ENCODE measurements at places on chromosomes 12 and 14.

DNA sequence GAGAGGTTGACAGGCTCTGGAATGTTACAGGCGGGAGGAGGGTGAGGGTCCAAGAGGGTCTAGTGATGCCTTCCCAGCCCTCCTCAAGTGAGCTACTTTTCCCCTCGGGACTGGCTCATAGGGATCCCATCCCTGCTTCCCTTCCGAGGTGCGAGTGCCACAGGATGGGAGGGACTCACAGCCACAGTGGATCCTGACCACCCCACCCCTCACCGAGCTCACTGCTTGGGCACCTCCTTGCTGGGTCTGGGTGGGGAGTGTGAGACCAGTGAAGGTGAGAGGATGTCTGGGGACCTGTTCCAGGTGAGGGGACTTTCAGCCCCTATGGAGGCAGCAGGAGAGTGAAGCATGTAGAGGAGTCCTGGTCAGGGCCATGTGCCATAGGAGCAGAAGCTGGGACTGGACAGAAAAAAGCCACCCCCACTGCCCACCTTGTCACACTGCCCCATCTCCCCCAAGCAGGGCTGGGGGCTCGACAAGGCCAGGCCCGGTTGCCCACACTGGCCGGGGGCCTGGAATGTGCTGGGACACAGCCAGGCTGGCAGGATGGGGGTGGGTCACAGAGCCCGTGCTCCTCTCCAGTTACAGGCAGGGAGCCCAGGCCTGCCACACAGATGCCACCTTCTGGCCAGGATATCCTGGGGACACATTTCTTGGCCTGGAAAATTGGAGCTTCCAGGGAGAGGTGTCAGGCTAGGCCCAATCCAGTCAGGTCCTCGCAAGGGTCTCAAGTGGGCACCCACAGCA lies 1.7 kb upstream of the TNS2 start:
- peak; percentile 78 for DNase-seq

DNA sequence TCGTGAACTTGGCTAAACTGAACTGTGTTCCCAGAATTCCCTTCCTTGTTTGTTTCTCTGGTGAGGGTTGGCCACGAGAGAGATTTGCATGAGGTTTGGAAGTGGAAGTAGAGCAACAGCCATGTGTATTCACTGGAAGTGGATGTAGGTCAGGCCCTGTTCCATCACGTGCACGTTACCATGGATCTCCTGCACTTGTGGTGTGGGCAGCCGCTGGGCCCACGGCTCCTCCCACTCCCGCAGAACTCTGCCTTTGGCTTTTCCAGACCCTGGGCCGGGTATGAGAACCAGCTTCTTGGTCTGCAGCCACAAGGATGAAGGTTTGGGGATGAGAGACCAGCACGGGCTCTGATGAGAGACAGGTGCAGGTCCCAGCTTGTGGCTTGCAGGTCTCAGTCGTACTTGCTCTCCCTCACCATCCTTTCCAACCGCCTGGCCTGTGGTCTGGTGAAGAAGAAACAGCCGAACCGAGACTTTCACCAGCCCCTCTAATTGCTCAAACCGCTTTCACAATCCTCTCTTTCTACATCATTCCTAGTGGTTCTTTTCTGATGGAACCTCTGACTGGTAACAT lies 94.9 kb downstream of the DUSP16 start:
- DNase-seq: peak; percentile 73

- DNase-seq: no peak
These were observed 1023.0 kb upstream of the ATXN7L3B start for GRCh38 chr12:73514672-73515071.

GRCh38 chr12:47814539-47815170 lies 5.0 kb downstream of the HDAC7 start:
- no peak for DNase-seq

- DNase-seq: peak; percentile 48
These were observed 115.1 kb upstream of the PCED1B start for GRCh38 chr12:46963977-46964971.

DNA sequence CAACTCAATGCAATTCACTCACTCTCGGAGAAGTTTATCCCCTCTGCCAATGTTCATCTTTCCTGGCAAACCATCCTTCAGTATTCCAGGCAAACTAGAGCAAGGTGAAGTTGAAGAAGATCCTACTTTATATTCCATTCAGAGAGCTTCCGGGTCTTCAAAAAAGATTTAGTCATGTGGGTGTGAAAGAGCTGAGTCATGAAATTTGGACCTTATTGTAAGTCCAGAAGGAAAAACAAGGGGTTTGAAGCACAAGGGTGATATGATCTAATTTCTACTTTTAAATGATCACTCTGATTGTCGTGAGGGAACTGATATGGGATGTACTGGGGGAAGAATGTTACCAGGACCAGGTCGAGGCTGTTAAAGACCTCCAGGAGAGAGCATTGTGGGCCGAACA lies 2.8 kb upstream of the PRH2 start:
- DNase-seq: no peak

- no peak for DNase-seq
These were observed 28.7 kb downstream of the BMAL2 start for GRCh38 chr12:27361372-27361771.

DNA sequence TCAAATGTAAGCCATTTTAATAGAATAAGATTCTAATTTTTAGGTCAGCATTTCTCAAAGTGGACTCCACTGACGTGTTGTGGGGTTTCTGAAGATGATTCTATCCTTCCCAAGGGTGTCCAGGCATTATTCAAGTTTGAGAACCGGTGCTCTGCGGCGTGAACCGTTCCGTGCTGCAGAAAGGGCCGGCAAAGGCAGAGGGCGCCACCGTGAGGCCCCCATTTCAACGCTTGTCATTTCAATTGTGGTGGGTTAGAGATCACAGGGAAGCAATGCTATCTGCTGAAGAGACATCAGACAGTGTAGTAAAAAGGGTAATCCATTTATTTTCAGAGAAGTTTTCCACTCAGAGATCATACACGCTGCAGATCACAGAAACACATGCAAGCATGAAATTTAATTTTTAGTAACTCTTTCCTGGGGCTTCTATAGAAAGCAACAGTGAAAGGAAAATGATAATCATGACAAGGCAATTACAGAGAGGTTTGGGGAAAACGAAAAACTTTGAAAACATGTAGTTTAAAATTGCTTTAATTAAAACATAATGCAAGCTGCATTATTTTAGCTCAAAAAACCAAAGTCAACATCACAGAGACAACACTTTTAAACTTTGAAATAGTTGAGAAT lies 201.7 kb downstream of the EXOC5 start:
- peak; percentile 37 for DNase-seq

DNA sequence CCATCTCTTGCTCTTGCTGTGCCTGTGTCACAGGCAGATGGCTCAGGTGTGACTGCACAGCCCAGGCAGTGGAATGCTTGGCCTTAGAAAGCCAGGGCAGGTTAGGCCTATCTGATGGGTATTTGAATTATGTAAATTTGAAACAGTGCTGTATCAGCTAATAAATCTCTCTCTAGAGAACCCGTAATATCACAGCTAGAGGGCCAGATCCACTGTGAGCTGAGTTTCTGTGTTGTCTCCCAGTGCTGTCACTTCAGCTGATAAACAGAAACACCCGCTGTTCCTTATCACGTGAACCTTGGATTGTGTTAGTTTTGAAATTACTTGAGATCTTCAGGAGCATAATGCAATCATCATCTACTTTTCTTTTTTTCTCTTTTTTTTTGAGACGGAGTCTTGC lies 21.5 kb upstream of the ALDH2 start:
- no peak for DNase-seq

GRCh38 chr12:10851243-10851858 lies 2.1 kb upstream of the PRR4 start:
- DNase-seq: no peak

- no peak for DNase-seq
These were observed 9.4 kb downstream of the CFAP251 start for GRCh38 chr12:121927813-121928212.

DNA sequence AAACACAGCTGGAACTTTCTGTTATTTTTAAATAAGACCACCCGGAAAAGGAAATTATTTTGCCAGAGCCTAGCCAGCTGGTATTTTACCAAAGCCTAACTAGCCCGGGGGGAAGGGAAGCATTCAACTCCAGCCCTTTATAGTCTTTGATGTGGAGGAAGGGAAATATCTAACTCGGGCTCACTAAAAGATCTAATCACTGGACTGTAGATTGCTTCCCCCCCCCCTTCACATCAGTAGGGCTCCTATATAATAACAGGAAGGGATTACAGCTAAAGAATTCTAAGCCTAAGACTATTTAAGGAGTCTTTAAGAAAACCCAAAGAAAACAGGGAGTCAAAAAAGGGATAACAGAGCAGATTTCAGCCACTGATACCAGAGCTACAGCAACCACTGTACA lies 431.1 kb downstream of the KCNH5 start:
- no peak for DNase-seq

GRCh38 chr12:18383203-18383602 lies 121.9 kb downstream of the PIK3C2G start:
- no peak for DNase-seq

DNA sequence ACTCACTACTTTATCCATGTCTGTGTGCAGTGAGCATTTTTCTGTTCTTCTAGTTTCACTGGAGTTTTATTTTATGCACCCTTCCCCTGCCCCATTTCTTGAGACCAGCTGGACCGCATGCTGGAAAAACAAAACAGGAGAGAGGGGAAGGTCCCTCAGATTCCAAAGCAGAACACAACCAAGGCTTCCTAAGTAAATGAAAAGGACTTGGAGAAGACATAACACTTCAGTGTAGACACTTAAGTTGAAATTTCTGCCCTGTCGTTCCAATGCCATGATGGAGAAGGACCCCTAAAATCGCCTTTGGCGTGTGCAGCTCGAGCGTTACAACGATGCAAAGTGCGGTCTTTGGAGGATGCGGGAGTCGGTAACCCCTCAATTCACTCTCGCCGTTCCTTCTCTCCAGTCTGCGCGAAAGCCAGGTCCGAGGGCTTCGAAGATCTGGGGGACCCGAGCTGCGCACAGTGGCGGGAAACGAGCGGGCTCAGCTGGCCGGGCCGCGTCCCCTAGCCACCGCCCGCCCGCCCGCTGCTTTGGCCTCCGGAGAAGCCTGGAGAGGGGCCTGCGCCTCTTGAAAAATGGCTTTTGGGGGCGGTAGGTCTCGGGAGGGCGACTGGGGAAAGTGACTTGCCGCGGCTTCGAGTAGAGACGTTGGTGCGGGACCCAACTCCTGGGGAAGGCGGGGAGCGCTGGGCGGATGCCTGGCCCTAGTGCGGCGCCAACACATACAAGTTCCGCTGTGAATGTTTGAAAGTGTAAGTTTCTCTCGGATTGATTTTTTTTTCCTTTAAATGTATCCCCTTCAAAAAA lies 11.2 kb upstream of the HOXC13 start:
- no peak for DNase-seq

DNA sequence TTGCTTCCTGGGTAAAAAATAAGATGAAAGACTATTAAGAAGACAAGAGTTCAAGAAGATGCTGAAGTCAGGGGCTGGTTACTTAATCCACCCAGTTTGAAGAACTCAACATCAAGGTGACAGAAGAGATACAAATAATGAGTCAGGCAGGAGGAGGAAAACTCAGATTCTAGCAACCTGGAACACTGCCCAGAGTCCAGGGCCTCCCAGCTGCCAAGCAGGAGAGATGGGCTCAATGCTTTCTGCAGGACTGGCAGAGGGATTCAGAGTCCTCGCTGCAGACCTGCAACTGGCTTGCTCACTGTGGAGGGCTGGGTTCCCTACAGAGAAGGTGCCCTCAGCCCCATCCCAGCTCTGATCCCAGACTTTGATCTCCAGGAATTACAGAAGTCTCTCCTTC lies 28.6 kb upstream of the CEBPE start:
- no peak for DNase-seq

DNA sequence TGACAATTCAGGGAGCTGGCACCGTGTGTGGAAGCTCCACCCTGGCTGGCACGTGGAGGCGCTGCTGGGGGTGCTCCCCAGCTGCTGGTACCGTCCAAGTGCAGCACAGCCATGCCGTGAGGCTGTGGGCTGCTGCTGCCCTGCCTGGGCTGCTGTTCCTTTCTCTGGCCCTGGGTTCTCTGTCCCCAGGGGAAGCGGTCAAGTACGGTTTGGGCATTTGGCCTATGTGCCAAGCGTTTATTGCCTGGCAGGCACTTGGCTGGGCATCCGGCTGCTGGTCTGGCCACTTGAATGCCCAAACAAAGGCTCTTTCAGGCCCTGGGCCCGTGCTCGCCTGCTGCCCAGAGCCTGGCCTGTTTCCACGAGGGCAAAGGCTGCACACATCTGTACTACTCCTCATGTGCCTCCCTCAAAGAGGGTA lies 39.6 kb downstream of the RHOF start:
- DNase-seq: peak; percentile 92

All from Ammon's horn (tissue), 1 donor.